ENCODE measurements at places on chromosomes 7 and 10.
A peak's percentile ranks its signal among the peaks of the same experiment; 100 is the strongest.

DNA sequence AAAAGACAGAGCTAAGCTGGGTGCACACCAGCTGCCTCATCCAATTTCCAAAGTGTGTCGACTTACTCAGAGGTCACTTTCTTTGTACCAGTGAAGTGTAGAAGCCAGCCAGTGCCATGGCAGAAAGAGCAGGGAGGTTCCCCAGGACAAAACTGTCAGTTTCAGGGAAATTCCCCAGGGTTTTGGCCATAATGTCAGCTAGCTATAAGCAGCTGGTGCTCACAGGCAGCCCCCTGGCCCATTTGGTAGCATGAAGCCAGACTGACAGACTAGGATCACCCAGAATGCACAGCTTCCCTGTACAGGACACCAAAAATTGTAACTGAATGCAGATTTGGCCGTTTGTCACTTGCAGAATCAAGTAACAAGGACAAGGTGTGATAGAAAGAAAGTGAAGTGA is 28.6 kb downstream of the MRPL32 start:
- DNase-seq = no peak

GRCh38 chr7:127758105-127758504 is 106.1 kb downstream of the SND1 start:
- no peak for DNase-seq

DNA sequence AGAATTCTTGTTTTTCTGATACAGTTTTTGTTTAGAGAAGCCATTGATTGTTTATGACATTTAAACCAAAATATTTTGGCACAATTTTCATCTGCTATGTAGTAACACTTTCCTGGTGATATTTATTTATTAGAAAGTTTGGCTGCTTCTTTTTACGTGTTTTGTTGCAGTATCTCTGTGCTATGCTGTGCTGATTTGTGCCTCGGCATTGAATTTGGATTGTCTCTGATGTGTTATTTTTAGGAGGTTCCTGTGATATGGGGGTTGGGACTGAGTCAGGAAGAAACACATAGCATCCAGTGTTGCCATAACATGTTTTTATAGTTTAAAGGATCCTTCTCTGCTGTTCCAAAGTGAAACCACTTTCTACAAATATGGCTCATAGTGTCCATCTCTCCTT is 1197.7 kb upstream of the LRRN3 start:
- DNase-seq = no peak

- peak; percentile 10 for DNase-seq
Observed at GRCh38 chr7:111137296-111138192, 46.6 kb downstream of the LRRN3 start.

DNA sequence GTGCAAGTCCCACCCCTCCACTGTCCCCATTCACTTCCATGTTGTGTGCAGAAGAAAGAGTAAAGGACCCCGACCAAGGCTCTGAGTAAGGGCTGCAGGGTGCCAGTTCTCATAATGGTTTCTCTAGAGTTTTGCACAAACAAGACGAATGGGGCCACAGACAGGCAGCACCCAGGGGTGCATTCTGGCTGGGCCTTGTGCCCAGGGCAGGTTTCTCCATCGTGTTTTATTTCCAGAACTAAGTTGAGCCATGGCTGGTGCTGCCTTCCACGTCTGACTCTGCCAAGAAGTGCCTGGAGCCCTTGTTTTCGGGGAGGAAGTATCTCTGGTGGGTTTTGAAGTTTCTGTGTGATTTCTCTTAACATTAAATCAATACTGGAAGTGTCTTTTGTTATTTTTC is 95.0 kb upstream of the SDK1 start:
- DNase-seq = no peak

- no peak for DNase-seq
Observed at GRCh38 chr10:113103131-113103840, 153.2 kb downstream of the TCF7L2 start.

- no peak for DNase-seq
Observed at GRCh38 chr10:7797582-7797981, 9.6 kb downstream of the ATP5F1C start.

GRCh38 chr7:55066524-55066923 is 47.7 kb downstream of the EGFR start:
- DNase-seq = no peak

DNA sequence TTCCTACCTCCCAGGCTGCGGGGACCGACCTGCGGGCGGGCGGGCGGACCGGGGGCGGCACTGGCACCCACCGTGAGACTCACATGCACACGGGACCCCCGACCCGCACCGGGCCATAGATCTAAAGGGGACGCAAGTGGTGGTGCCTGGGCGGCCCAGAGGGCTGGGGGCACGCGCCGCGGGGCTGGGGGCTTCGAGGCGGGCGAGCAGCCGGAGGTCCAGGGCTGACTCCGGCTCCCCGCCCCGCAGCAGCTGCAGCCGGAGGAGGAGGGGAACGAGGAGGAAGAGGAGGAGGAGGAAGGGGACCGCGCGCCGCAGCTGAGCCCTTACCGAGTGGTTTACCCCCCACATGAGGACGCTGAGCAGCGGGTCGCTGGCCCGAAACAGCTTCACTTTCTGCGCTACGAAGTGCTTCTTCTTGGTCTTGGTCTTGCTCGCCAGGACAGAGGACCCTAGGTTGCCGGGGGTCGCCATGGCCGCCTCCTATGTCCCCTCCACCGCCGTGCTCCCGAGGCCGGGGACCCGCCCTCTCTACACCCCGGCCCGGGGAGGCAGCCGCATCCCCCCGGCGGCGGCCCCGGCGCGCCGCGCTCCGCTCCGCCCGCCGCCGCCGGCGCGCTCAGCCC is 412 bp downstream of the PIP4K2A start:
- DNase-seq = peak; percentile 48

GRCh38 chr10:119478111-119478802 is 64.3 kb downstream of the RGS10 start:
- DNase-seq = no peak

GRCh38 chr10:13072339-13072738 is 27.6 kb upstream of the OPTN start:
- DNase-seq = no peak

- no peak for DNase-seq
Observed at GRCh38 chr7:28681693-28682310, 269.5 kb downstream of the CREB5 start.

DNA sequence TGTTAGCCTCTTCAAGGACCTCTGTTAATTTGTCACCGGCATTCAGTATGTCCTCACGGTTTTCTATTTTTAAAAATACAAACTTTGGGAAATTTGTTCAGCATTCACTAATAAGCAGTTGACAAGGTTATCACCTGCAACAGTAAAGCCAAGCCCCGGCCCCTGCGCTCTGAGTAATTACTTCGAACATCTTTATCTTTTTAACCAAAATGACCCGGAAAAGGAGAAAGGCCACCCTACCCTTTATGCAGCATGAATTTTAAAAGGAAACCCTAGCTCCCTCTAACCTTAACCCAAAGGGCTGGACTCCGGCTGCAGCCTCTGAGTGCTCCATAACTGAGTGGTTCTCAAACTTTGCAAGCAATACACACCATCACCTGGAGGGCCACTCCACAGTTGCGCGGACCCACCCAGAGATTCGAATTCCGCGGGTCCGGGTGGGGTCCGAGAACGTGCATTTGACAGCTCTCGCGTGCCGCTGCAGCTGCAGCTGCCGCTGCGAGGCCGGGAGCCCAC is 940 bp downstream of the NSMCE4A start:
- no peak for DNase-seq

DNA sequence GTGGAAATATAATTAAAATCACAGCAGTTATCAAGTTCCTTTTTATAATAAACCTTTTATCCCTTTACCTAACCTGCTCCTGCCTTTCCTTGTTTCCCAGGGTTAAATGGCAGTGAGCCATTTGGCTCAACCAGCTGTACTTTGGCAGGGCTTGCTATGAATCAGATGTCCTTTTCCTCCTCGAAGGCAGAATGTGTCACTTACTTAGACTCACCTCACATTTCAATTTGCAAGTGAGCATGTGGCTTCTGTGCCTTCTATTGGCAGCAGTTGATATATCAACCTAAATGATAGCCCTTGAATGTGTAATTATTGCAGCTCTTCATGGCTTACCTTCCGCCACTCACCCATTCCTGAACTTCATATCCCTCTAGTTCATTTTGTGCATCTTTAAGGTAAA is 301.7 kb downstream of the CSTF2T start:
- DNase-seq = no peak

DNA sequence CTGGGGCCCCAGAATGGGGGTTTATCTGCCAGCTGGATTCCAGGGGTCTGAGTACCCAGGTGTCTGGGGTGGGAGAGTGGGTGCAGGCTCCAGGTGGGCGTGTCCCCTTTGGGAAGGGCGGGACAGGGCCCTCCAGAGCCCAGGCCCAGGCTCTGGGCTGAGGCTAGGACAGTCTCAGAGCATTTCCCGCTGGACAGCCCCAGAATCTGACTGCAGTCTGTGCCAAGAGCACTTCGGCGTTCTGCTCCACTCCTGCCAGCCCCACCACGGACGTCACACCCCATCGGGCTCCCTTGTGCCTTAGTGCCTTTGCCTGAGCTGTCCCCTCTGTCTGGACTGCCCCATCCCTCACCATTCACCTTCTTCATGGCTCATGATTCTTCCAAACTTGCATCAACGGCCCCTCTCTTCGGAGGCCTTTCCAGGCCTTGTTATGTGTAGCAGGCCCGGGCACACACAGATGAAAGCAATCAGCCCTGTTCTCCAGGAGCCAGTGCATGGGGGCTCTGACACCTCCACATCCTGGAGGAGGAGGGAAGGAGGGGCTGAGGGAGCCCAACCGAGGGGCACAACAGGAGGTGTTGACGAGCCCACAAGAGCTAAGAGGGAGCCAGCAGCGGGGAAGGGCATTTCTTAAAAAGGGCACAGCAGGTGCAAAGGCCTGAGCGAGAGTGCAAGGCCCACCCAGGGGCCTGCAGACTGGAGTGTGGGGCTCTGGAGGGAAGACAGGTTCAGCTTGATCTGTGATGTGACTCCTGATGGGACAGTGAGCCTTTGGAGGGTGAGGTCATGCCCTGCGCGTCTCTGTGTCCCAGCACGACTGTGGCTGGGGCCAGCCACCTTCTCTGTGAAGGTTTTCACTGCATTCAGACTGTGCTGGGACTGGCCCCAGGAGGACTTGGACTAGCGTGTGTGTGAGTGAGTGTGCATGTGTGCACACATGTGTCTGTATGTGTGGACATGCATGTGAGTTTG is 41.7 kb downstream of the GTF2IRD1 start:
- no peak for DNase-seq

DNA sequence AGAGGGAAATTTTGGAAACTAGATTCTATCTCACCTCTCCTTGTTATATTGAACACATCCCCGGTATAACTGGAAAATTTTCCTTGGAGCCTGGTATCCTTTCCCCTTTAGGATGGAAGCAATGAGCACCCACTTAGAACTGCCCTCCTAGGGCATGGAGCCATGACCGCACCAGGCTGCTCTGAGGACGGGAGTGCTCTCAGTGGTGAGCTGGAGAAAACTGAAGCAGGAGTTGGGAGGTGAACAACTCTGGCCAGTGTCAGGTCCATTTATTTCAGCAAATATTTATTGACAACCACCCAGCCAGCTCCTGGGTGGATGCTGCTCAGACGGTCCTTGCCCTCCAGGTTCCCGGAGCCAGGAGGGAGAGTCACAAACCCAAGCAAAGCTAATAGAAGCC is 278.1 kb downstream of the WDR11 start:
- no peak for DNase-seq

DNA sequence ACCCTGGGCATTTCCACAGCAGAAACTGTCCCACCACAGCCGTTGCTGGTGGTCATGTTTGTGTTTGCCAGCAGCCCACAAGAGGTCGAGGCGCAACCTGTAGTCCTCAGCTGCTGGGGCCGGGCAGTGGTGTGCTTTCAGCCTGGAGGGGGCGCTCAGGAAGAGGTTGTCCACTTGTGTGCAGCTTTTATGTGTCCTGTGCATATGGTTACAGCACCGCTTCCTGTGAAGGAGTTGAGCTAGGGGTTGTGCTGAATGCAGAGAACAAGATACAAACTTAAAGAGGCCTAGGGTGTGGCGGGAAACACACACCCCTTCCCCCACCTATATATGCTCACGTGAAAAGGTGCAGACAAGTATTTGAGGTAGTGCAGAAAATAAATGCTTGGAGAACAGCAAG is 29.5 kb upstream of the PFKFB3 start:
- DNase-seq = peak; percentile 60

GRCh38 chr7:43083106-43083505 is 29.3 kb upstream of the HECW1 start:
- DNase-seq = no peak

GRCh38 chr10:84140036-84140379 is 699 bp downstream of the GHITM start:
- DNase-seq = peak; percentile 7

GRCh38 chr10:13206546-13207443 is 27.4 kb downstream of the UCMA start:
- DNase-seq = no peak

GRCh38 chr10:17643339-17643754 is 604 bp upstream of the STAM start:
- DNase-seq = no peak

- DNase-seq = no peak
Observed at GRCh38 chr10:120616311-120616911, 159.4 kb downstream of the PLPP4 start.

DNA sequence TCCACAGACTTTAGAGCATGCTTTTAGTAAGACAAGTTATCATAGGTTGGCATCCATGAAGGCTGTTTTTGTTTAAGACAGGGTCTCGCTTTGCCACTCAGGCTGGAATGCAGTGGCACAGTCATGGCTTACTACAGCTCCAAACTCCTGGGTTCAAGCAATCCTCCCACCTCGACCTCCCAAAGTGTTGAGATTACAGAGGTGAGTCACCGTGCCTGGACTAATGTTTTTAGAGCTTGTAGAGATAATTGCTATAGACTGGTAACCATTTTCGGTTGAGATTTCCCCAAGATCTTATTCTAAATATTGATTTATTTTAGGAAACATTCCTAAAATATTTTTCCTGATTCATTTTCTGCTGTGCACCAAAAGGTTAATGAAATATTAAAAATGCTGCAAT is 5.4 kb upstream of the ZNF398 start:
- no peak for DNase-seq

GRCh38 chr10:46514899-46515298 is 41.6 kb downstream of the GPRIN2 start:
- no peak for DNase-seq

- DNase-seq = no peak
Observed at GRCh38 chr10:22597138-22597537, 117.2 kb downstream of the PIP4K2A start.
